ENCODE measurements at places on chromosomes 3 and 15.

GRCh38 chr3:162302983-162303624 is 806.5 kb downstream of the OTOL1 start:
- DNase-seq: no peak

GRCh38 chr3:5095886-5096285 is 26.2 kb upstream of the ARL8B start:
- DNase-seq: no peak

DNA sequence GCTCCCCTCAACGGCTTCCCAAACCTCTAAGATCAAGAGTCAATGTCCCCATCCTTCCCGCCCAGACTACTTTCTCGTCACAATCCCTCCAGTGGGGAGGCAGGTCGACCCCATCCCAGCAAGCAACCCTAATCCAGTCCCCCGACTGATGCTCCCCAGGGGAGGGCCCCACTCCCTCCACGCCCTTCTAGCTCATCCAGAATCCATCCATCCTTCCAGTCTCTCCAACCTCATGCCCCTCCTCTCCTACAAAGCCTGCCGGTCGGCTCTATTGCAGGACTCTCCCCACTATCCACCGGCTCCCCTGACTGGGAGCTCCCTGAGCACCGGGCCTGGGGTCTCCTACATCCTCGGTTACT is 1.3 kb downstream of the ADAMTS7 start:
- DNase-seq: no peak

- DNase-seq: no peak
Measured at GRCh38 chr15:25830844-25831451, 32.2 kb downstream of the ATP10A start.

DNA sequence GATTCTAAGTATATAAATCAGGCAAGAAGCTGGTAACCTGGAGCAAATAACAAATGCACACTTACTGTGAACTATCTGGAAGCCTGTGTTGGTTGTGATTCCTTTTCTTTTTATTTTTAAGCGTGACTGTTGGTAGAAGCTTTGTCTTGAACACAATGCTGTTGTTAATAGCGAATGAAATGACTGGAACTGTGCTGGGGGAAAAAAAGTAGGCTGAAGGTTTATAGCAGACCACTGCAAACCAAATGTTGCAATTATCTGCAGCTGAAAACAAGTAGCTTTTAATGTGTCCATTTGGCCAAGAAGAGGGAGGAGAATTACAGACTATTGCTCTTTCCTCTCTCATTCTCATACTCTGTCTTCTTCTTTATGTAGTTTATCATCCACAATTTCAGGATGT is 184.5 kb upstream of the DNAJC19 start:
- no peak for DNase-seq

- DNase-seq: peak; percentile 50
Measured at GRCh38 chr3:113912552-113913236, 35.1 kb upstream of the ZDHHC23 start.

DNA sequence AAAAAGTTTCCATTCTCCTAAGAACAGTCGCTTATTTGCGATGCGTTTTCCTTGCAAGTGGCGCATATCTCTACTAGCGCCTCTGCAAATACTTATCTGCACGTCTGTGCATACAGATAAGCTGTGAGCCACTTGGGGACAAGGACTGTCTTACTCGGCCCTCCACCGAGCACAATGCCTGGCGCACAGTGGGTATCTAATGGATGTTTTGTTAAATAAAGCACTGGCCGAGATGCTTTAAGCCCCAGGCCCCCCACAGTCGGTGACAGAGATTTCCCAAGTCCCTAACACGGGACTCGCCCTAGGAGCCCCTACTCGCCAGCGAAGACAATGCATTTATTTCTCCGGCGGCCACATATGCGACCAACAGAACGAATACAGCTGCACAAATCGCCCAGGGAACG is 503 bp downstream of the HLTF start:
- DNase-seq: no peak

DNA sequence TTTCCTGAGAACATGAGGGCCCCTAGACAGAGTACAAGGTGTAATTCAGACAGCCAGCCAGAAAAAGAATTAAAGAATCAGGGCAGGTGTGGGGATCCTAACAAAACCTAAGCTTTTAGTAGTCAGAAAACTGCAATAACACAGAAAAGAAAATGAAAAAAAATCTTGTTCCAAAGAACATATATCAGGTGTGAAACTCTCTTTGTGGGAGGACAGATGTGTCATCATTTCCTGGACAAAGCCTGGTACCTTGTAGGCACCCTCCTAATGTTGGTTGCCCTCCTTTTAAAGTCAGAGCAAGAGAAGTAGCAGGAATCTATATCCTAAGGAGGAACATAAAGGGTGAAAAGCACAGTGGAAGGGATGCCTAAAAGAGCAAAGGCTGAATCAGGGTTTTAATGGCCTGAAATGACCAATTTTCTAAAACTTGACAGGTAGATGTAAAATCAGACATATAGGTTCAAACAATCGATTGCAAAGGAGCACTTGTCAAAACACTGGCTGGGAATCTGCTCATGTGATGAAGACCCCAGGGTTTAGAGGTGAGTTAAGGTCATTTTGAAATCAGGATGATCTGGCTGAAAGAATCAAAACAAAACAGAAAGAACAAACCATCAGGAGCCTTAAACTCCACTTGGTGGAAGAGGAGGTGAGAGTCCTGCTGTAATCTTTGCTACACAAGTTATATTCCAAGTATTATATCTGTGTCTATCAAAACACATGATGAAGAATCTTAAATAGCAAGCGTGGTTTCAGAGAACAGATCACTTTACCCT is 54.9 kb downstream of the TGFBR2 start:
- no peak for DNase-seq

GRCh38 chr3:71582036-71582611 is 1.4 kb downstream of the FOXP1 start:
- peak; percentile 86 for DNase-seq

DNA sequence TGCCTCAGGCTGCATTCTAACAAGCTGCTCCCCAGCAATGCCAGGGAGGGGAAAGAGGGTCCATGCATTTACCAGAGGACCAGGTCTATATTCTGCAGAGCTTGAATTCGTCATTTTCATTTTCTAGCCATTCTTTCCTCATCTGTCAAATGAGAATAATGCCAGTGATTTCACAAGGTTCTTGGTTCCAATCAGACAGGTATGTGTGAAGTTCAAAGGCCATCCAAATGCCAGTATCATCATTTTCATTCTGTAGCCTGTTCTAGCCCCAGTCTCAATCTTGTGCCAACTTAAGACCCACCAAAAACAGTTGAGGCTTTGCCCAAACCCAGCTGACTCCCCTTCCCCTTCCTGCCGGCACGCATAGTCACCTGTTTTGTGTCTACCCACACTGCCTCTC is 112.7 kb downstream of the IQSEC1 start:
- no peak for DNase-seq

GRCh38 chr3:177144922-177145321 is 52.4 kb downstream of the TBL1XR1 start:
- no peak for DNase-seq

GRCh38 chr3:170171563-170171962 is 10.0 kb downstream of the PHC3 start:
- no peak for DNase-seq

DNA sequence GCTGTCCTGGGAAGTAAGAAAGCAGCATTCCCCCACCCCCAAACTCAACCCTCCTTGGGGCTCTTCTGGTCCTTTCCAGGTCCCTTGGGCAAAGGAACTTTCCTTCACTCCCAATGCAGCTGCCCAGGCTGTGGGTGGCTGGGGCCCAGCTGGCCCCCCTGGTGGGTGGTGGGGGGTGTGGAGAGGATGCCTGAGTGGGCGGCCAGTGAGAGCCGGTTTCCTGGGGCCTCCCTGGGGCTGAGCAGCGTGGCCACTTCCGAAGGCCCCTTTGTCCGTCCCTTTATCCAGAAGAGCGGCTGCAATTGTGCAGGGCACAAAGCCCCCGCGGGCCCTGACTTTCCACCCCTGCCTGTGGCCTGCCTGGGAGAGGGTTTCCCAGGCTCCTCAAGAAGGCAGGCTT is 61.0 kb downstream of the RHCG start:
- no peak for DNase-seq

DNA sequence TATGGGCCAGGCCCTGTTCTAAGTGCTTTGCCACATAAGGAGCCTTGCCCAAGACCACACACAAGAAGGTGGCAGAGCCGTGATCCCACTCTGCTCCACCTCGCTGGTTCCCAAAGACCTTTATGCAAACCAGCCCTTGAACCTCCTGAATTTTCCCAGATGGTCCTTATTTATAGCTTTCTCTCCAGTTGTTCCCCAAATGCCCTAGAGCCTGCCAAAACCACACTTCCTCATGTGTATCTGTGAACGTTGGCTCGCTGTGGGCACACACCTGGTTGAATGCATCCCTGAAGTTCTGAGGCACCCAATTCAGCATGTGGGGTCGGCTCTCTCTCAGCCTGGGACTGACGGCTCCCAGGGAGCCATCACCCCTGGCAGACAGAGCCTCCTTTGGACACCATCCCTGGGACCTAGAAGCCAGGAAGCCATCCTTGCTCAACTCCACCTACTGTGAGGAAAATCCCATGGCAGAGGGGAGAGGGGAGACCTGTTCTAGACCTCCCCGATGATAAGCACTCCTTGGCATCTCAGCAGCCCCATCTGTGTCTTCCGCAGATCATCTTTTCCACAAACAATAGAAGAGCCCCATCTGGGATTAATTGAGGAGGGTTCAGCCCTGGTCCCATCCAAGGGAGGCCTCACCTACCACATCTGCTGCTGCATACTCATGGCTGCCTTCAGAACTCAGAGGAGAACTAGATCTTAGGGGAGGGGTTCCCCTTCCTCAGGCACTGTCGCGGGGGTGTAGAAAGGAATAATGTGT is 42.3 kb upstream of the LIMD1 start:
- no peak for DNase-seq

DNA sequence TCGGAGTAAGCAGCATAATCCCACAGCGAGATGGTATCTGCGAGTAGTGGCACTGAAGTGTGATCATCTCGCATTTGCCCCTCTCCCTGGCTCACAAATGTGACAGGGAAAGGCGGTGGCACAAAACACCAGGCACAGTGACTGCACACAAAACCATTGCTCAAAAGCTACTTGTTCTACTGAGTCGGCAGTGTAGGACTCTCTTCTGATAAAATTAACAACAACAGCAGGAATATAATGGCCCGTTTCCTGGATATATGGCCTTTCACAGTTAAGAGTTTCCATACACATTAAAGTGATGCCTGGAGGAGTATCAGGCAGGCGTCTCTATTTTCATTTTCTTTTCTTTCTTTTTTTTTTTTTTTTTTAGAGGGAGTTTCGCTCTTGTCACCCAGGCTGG is 69.0 kb downstream of the MYO1E start:
- DNase-seq: no peak

DNA sequence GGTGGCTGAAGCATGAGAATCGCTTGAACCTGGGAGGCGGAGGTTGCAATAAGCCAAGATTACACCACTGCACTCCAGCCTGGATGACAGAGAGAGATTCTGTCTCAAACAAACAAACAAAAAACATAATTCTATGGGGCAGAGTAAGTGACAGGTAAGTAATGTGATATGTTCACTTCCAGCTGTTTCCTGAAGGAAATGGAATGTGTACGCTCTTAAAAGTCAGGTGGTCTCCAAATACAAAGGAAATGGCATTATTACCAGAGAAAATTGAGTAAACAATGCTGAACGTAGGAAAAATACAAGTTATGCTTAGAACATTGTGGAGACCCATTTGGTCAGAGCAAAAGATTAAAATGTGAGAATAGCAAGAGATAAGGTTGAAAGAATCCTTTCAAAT is 278.5 kb downstream of the SCAPER start:
- DNase-seq: no peak

DNA sequence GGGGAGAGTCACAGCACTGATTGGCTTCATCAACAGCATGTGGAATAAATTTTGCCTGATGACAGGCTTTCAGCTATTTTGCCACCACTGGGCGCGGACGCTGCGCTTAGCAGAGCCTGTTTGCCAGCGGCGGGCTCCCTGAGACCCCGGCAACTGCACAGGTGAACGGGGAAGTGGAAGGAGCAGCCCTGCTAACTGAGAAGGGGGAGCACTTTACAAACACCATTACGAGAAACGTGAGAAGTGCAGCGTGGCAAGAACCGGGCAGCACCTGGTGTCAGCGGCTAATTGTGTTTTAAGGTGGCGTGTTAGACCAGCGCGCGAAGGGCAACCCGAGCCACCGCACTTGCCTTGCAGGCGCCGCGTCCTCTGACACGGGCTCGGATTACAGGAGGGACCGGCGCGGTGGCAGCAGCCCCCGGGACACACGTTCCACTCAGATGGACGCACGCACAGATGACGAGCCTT is 307.8 kb upstream of the ARRDC4 start:
- DNase-seq: no peak

DNA sequence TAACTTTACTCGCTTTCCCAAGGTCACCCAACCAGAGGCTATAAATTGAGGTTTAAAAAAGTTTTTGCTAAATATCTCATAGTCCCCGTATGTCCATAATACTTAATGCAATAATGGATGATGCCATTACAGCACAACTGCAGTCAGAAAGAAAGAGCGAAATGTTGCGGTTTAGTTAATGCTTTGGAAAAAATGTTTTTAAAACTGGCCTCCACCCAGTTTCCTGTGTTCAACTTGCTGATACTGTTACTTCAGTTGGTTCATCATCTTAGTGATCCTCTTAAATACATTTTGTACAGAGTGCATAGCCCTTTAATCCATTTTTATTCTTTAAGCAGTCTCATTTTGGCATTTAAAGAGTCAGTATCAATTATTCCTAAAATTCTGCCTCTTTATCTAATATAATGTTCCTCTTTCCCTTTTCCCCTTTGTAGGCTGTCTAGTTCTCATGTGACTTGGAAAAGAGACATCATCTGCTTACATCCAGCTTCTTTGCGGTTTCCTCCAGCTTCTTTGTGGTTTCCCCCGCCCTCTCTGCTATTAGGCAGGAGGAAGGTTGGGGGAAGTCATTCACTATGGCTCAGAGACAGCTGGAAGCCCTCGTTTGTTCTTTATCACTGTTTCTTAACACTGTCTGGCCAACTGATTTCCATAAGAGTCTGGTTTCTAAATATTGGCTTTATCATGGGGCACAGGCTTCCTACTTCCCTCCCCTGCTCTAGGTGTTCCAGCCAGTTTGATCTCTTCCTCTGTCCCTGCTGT is 154.3 kb downstream of the GOLIM4 start:
- no peak for DNase-seq

GRCh38 chr15:64274341-64274950 is 81.5 kb downstream of the CSNK1G1 start:
- no peak for DNase-seq

DNA sequence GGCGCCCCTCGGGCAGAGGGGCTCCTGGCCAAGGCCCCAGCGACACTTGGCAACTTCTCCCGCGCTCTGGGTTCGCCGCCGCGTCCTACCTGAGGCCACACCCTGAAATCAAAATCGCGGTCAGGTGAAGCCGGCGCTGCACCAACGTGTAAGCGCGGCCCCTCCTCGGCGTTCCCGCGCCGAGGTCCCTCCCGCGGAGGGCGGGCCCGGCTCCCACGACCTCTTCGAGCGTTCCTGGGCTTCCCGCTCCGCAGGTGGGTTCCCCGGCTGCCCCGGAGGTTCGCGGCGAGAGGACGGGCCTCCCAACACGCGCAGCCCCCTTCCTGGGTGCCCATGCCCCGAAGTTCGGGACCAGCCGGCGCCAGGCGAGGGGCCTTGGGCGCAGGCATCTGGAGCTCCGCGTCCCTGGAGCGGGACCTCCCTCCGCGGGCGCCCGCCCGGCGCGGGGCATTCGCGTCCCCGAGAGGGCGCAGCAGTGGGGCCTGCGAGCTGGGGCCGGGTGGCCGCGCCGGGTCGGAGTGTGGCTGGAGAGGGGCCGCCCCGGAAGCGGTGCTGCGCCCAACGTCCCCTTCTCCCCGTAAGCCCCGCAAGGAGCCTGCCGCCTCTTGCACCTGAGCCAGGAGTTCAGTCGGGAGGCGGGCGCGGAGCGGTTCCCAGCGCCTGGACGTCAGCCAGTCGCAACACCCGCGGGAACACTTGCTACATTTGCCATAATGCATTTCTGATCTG is 13.7 kb downstream of the PAK6 start:
- peak; percentile 58 for DNase-seq

- no peak for DNase-seq
Measured at GRCh38 chr3:35968043-35968622, 328.8 kb downstream of the ARPP21 start.
